Stimulated activated CD8-positive, alpha-beta memory T cell treated with anti-CD3 and anti-CD28 coated beads, Interleukin-12 subunit alpha, Interleukin-12 subunit beta, amount 100 ng/mL, for 1 hour (primary cell): ENCODE measurements at places on chromosomes 2 and 18.

DNA sequence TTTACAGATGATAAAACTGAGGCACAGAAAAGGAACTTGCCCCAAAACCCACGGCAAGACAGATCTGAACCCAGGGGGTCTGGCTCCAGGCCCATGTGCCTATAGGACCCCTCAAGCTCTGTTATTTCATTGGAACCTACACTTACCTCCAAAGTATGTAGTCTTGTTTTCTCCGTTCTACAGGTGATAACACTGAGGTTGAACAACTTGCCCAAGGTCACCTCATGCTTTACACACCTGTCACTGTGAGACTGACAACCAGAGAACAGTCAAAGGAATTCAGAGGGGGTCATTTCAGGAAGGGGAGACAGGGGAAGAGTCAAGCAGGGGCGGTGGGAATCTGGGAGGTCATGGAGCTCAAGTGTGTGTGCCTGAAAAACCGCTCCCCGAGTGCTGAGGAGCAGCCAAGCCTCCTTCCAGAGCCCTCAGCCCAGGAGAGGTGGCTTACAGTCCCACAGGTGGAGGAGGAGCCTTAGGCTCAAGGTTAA, 47.7 kb downstream of the SERTAD2 start:
- DNase-seq = no peak

- no peak for DNase-seq
These were observed 21.9 kb downstream of the ASXL2 start for GRCh38 chr2:25856377-25856776.

DNA sequence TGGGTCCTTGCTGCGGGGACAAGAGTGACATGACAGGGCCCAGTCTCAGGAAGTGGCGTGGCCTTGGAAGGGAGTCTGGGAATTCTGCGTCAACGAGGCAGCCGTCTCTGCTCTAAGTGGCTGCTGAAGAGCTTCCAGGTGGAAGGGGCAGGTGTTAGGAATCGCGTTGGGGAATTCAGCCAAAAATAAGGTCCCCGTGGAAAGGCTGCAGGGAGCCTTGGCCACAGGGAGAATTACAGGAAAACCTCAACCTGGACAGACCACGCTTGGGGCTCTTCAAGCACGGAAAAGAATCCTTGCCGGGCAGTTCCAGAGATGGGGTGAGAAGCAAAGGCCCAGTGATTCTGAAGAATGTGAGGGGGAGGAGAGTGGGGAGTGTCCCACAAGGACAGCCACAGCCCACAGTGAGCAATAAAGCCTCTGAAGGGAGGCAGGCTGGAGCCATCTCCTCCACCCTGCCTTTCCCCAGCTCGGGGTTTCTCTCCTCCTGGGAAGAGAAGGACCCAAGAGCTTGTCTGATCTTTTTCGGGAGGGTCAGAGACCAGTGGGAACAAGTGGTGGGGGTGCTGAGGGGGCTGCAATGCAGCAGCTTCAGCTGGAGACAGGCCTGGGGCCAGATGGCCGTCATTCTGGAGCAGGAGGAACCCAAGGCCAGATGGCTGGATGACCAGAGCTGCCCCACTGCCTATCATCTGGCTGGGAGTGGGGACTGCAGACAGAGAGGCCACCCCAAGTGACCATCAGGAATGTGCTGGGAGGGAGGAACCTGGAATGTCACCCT, 106.4 kb upstream of the SMAD2 start:
- DNase-seq = no peak

DNA sequence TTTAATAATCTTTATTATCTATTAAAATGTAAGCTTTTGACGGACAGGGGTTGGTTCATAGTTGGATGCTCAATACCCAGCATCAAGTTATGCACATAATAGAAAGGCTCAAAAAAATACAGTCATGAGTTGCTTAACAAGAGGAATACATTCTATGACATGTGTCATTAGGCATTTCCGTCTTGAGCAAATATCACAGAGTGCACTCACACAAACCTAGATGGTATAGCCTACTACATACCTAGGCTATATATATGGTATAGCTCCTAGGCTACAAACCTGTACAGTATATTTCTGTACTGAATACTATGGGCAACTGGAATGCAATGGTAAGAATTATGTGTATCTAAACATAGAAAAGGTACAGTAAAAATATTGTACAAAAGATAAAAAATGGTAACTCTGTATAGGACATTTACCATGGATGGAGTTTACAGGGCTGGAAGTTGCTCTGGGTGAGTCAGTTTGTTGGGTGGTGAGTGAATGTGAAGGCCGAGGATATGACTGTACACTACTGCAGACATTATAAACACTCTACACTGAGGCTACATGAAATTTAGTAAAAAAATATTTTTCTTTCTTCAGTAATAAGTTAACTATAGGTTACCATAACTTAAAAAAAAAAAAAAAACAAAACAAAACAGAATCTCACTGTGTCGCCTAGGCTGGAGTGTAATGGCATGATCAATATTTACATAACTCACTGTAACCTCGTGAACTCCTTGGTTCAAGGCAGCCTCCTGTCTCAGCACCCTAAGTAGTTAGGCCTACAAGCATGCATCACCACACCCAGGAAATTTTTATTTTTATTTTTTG, 201.2 kb downstream of the NBAS start:
- DNase-seq = no peak

DNA sequence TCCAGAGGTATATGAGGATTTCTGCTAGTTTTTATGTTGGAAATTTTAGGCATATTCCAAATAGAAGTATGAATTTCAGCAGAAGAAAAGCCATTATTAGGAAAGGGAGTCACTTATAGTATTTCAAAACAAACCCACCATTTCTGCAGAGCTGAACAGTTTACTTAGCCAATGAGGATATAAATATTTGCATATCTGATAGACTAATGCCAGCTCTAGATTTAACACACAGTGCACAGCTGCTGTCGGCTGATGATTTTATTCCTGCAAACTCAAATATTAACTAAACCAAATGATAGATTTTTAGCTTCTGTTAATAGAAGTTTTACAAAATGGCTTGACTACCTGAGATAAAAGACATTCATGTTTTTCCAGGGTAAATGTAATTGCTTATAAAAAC, 375.8 kb upstream of the FANCL start:
- no peak for DNase-seq

GRCh38 chr2:188610827-188611226, 319.2 kb downstream of the GULP1 start:
- DNase-seq = no peak

DNA sequence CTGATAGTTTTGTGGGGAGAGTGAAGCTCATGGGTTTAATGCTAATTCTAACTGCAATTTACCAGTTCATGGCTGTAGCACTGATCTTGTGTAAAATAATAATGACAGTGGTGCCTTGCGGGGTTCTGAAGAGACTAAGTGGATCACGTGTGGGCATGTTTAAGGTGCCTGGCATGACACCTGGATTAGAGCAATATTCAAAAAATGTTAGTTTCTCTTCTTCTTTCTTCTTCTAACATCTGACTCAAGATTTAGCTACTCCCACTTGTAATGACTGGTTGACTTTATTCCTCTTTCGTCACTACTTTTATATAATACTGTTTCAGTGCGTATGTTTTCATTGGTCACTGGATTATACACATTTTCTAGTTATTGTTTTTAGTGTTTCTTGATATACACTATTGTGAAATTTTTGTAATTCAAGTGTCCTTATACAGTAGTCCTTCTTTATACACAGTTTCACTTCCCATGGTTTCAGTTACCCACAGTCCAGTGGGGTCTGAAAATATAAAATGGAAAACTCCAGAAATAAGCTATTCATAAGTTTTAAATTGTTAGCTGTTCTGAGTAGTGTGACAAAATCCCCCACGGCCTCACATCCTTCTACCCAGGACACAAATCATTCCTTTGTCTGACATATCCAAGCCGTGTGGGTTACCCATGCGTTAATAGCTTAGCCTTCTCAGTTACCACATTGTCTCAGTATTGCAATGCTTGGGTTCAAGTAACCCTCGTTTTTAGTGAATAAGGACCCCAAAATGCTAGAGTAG, 662.2 kb upstream of the CNTNAP5 start:
- no peak for DNase-seq

GRCh38 chr2:120052597-120052996, 39.7 kb downstream of the EPB41L5 start:
- no peak for DNase-seq

GRCh38 chr2:63539416-63540162, 48.7 kb downstream of the WDPCP start:
- DNase-seq = no peak

GRCh38 chr18:79829136-79829854, 31.6 kb downstream of the KCNG2 start:
- DNase-seq = no peak

GRCh38 chr2:106184857-106185256, 9.2 kb downstream of the UXS1 start:
- no peak for DNase-seq

GRCh38 chr2:184780944-184781343, 182.6 kb downstream of the ZNF804A start:
- DNase-seq = no peak

- no peak for DNase-seq
These were observed 25.9 kb upstream of the LCLAT1 start for GRCh38 chr2:30421026-30421603.

GRCh38 chr18:74944676-74945075, 264.3 kb downstream of the PTGR3 start:
- no peak for DNase-seq

DNA sequence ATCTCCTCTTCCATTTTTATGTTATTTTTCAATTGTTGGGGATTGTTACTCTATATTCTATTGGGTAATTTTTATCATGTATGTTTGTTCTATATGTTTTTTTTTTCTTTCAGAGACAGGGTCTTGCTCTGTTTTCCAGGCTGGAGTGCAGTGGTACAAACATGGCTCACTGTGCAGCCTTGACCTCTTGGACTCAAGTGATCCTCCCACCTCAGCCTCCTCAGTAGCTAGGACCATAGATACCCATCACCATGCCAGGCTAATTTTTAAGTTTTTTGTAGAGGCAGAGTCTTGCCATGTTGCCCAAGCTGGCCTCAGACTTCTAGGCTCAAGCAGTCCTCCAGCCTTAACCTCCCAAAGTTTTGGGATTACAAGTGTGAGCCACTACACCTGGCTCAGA, 88.7 kb downstream of the TTC27 start:
- no peak for DNase-seq

GRCh38 chr18:54946149-54946581, 13.1 kb downstream of the CCDC68 start:
- no peak for DNase-seq

- no peak for DNase-seq
These were observed 101.3 kb downstream of the CAPN13 start for GRCh38 chr2:30705711-30706533.

DNA sequence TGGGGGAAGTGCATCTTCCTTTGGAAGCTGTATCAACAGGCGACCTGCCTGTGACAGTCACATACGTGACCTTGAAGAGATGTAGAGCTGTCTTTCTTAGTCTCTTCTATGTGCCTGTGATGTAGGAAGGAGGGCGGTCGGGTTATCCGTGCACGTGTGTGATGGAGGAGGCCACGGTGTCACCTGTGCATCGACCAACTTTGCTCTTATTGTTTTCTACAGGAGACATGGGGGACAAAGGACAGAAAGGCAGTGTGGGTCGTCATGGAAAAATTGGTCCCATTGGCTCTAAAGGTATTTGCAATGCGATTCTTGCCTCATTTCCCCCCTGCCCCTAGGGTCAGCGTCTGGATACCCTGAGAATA, 20.7 kb upstream of the ALLC start:
- DNase-seq = no peak

DNA sequence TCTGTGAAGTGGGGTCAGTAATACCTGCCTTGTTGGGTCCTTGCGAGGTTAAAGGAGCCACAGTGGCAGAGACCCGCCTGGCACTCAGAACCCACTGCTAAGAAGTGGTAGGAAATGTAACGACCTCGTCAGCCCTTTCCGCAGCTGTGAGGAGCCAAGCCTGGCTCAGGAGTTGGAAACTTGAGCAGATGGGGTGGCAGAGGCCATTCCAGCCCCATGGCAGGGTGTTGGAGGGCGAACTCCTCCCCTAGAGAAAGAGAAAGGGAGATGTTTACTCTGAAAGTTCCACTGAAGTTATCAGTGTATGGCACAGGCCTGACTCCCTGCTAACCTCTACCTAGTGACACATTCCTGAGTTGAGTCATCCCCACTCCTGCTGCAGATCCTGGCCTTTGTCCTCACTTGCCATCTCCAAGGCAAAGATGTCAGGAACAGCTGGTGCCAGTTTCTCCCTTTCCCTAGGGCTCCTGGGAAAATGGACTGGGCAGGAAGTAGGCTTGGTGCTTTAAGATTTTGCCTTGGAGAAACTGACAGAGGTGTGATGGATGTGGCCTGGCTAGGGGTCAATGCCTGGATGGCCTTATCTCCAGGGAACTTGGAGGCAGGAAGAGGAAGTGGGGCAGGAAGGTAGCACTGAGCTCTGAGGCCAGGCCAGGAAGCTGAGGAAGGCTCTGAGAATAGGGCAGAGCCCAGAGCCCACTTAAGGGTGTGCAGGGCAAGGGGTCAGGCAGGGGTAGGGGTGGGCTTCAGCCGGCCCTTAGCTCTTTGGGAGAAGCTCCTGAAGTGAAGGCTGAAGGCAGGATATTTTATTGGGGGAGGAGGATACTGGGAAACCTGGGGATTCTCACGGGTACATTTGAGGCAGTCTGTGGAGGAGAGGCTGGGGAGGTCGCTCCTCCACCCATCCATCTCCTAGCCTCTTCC, 888 bp downstream of the VAMP5 start:
- no peak for DNase-seq

DNA sequence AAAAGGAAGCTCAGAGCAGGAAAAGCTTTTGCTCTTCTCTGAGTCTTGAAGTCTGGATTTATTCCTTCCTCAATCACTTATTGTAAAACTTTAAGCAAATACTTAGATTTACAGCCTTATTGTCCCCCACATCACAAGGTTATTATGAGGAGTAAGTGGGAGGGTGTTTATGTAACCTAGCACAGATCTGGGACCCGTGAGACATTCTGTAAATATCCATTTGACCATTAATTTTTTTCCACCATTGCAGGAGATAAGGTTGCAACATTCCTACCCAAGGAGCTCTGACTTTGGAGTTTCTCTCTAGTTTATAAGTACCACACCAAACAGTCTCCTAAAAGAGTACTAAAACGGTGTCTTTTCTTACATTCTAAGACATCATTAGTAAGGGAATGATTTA, 52.1 kb upstream of the CTIF start:
- no peak for DNase-seq

DNA sequence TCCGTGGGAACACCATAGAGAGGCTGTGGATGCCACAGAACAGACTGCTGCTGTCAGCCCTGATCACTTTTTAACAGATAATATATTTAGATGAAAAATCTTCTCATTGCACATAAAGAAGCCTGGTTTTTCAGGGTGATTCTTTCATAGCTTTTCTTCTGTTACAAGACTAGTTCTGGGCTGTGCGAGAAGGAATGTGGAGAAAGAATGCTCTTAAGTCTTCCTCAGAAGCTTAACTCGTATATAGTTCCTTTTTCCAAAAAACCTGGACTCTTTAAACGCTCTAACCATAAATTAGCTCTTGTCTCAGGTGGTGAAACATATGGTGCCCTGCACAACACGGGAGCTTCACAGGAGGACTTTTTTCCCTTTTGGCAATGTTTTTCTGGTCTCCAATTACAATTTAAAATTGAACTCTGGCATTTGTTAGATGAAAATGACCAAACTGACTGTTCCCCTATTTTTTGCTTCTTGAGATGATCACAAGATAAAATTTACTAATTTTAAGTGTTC, 125.9 kb upstream of the SMAD7 start:
- DNase-seq = no peak
